ENCODE measurements at places on chromosomes 2 and 18.

GRCh38 chr2:198096965-198097364 lies 292.6 kb downstream of the PLCL1 start:
- DNase-seq = no peak

DNA sequence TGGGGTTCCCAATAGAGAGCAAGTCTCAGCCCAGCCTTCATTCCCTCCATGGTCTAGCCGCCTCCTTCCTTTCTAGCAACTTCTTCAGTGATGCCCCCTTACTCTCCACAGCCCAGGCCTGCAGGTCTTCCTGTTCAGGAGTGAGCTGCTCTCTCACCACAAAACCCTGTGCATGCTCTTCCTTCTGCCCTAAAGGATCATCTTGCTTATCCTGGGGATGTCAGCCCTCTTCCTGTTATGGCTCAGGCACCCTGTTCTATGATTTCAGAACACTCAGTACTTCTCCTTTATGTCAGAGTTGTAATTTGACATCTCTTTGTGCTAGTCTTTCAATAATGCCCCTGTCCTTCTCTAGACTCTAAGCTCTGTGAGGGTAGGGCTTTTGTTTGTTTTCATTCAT lies 19.4 kb downstream of the TMEM178A start:
- DNase-seq = no peak

GRCh38 chr2:191985740-191986139 lies 138.9 kb upstream of the CAVIN2 start:
- no peak for DNase-seq

DNA sequence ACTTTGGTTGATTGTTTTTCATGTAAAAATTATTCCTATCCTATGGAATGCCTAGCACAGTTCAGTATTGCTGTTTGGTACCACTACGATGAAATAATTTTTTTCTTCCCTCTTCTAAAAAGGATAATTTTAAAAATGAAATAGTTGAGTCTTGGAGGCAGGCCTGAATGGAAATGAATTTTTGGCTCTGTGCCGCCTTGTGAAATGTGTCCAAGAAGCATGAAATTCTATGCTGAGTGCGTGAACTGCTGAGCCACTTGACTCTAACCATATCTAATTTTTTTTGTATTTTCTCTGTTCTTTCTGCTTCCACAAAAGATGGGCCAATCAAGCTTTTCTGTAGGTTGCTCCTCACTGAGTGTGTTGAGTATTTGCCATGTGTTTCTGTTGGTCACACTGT lies 95.0 kb downstream of the PRPF40A start:
- no peak for DNase-seq

GRCh38 chr18:13235981-13236380 lies 17.4 kb downstream of the LDLRAD4 start:
- no peak for DNase-seq

DNA sequence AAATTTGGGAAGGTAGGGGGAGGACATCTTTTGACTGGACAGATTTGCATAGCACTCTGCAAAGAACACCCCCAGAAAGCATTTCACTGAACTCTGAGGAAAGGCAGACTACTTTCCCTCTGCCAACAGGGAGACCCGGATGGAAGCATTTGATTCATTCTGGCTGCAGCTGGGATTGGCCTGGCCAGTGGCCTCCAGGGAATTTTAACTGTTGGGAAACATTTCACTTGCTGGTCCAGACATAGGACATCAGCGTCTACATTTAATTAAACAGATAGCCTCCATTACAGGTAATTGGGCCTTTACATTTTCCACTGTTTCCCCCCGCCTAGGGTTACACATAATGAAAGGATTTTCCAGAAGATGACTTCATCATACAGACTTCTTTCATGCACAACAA lies 92.8 kb downstream of the MARCHF4 start:
- DNase-seq = no peak

GRCh38 chr2:112255875-112256274 lies 1.0 kb upstream of the ZC3H8 start:
- no peak for DNase-seq

DNA sequence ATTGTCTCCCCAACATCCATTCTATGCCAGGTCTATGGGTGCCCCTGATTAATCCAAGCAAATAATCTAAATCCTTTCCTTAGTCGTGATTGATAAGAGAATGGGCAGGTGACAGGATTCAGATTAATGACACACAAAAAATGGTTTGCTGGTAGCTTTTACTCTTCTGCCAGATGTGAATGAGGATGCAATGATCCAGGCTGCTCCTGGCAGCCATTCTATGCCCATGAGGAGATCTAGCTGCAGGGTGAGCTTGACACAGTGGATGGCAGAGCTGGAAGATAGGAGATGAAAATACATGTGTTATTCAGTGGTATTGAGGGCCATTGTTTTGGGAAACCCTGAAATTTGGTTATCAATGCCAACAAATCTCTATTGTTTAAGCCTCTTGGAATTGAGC lies 69.7 kb downstream of the ACYP2 start:
- no peak for DNase-seq

GRCh38 chr2:134919341-134920210 lies 954 bp downstream of the CCNT2 start:
- DNase-seq = peak; percentile 11

DNA sequence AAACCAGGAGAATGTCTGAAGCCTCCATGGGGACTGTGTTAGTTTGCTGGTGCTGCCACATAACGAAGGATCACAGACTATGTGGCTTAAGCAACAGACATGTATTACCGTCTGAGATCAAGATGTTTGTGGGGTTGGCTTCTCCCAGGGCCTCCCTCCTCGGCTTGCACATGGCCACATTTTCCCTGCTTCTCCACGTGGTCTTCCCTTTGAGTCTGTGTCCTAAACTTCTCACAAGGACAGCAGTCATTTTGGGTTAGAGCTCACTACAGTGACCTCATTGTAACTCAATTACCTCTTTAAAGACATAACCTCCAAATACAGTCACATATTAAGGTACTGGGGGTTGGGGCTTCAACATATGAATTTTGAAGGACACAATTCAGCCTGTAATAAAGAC lies 44.6 kb upstream of the LPIN2 start:
- DNase-seq = no peak

Data from cortex of kidney (tissue), 1 donor.